T-helper 1 cell (primary cell): ENCODE measurements at places on chromosomes 12 and 14.
A peak's percentile ranks its signal among the peaks of the same experiment; 100 is the strongest.

DNA sequence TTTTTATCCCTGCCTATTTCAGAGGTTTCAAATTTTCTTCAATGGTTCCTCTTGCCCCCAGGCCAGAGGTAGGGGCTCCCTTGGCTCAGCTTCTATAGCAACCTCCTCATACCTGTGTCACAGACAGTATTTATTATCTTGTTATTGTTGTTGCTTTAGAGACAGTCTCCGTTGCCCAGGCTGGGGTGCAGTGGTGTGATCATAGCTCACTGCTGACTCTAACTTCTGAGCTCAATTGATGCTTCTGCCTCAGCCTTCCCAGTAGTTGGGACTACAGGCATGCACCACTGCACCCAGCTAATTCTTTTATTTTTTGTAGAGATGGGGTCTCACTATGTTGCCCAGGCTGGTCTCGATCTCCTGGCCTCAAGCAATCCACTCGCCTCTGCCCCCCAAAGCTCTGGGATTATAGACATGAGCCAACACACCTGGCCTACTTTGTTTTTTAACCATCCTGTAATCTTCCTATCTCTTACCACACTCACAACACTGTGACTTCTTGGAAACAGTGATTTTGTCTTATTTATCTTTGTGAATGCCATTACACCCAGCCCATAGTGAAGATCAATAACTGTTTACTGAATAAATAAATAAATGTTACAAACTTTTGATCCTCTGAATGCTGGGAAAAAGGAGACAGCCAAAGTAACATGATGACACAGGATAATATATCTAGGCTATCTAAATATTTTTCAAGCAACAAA lies 95.9 kb downstream of the PHLDA1 start:
- no peak for DNase-seq

DNA sequence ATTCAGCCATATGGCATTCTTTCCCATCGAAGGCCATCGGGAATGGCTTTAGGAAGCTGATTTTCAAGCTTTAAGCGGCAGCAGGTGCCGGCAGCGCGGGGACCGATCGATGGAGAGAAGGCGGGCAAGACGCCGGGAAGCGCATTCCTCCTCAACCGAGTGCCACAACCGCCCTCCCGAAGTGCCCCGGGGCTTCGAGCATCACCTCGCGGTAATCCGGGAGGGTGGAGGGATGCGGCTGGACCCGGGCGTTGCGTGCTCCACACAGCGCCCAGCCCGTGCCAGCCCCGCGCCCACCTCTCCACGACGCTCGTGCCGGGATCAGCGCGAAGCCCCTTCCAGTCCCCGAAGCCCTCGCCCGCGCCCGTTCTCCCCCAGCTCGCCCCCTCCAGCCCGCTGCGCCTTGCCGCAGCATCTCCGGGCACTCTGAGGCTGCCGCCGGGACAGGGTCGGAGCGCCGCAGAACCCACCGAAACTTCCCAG lies 3.2 kb downstream of the USP44 start:
- DNase-seq = no peak

GRCh38 chr12:75842090-75842489 lies 189.5 kb downstream of the PHLDA1 start:
- no peak for DNase-seq

DNA sequence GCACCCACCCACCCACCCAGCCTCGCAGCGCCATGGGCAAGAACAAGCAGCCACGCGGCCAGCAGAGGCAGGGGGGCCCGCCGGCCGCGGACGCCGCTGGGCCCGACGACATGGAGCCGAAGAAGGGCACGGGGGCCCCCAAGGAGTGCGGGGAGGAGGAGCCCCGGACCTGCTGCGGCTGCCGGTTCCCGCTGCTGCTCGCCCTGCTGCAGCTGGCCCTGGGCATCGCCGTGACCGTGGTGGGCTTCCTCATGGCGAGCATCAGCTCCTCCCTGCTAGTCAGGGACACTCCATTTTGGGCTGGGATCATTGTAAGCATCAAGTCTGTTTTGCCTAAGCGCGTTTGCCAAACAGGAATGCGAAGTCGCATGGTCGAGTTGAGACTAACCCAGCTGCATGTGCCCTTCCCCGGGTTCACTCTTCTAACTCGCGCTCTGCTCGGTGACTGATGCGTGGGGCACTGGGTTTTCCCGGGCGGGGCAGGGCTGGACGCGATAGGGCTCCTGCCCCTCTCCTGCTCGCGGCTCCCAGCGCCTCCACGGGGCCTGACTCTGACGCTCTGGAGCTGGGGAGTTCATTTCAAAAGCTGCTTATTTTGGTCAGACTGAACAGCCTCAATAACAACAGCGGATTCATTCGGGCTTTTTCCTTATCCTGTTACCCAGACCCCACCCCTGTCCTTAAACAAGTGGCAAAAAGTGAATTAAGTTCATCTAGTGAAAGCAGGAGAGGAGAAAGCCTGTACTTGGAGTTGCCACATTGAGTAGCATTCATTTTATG lies 458 bp downstream of the SSPN start:
- DNase-seq = no peak

DNA sequence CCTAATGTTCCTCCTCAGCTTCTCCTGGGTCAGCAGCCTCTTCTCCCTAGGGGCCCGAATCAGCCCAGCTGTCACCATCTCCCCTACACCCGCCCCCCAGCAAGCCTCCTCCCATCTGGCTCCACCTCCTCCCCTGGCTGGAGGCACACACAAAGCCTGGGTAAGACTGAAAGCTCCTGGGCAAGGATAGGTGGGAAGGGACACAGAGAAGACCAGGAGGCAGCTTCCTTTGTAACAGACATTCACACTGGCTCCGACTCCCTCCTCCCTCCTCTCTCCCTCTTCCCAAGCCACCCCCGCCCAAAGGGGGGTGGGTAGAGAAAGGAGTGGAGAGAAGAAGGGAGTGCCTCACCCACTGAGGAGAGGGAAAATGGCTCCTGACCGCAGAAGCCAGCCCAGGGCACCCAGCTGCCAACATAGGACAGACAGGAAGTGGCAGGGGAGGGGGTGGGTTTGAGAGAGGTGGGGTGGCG lies 4.0 kb downstream of the CHD4 start:
- DNase-seq = peak; percentile 37

- DNase-seq = peak; percentile 4
Measured at GRCh38 chr12:132356691-132357622, 27.6 kb upstream of the GALNT9 start.

GRCh38 chr12:55663391-55663790 lies 26.7 kb downstream of the OR10P1 start:
- DNase-seq = no peak

DNA sequence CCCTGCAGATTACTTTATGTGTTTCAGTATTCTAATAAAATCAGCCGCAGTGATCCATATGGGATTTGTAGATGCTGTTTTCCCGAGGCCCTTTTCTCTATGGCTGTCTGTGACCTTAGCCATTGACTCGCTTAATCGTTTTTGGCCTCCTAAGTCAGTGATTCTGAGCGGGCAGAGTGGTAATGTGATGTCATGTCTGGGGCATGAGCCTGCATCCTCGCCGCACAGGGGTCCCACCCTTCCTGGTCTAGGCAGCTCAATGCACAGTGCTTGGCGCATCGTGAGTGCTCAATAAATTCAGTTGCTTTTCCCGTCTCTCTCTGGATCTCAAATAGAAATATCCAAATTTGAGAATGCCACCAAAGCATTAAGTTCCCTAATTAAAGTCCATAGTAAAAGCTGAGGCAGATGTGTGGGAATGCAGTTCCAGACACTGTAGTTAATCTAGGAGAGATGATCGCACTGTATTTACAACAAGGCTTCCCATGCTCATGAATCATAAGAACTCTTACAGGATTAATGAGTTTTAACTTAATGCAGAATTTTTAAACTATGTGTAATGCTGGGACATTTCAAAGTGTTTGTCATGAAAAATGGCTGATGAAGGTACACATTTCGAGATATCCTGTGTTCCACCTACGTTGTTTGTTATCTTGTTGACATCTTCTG lies 29.3 kb downstream of the HMGA2 start:
- DNase-seq = no peak

DNA sequence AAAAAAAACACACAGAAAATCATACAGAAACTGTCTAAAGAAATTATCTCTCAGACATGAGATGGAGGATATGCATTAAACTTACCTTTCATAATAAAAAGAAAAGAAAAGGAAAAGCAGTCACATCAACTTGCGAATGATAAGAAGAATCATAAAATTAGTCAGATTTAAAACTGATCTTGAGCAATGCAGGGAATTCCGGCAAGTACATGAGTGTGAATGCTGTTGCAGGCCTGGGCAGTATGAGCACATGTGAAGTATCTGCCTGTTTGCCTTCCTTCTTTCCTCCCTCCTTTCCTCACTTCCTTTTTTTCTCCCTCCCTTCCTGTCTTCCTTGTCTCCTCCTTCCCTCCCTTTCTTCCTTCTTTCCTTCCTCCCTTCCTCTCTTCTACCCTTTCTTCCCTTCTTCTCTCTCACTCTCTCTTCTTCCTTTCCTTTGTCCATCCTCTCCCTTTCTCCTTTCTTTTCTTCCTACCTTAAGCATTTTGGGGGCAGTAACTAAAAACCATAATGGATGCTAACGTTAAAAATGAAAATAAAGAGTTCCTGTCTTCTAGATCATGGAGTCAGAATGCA lies 38.5 kb upstream of the SLC6A15 start:
- DNase-seq = no peak
